K562 (cell line): ENCODE measurements at places on chromosomes 3 and 15. TPM values are rescaled to one million over a fixed set of nuclear protein-coding genes. Genes with fewer than 3 reads are reported as not detected.

DNA sequence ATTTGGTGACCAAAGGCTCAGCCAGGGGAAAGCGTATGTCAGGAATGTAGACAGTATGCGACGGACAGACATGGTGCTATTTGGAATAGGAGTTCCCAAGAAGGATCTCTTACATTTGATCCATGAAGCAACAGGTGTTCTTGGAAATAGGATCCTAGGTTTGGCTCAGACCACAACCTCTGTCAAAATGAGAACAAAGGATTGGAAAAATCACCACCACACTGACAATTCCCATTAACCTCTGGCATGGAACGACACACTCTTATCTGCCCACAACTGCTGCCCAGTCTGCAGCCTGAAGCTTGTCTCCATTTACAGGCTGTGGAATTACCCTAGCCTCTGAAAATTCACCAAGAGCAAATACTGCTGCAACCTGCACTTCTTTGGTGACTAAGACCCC, 33.6 kb upstream of the LRRN1 start:
- DNase-seq = no peak

Gene ACAN
- total RNA-seq = not detected in 2 replicates

- no peak for DNase-seq
Observed at GRCh38 chr3:149872589-149872988, 59.6 kb downstream of the RNF13 start.

Gene CPN2
- not detected in 2 replicates for total RNA-seq

DNA sequence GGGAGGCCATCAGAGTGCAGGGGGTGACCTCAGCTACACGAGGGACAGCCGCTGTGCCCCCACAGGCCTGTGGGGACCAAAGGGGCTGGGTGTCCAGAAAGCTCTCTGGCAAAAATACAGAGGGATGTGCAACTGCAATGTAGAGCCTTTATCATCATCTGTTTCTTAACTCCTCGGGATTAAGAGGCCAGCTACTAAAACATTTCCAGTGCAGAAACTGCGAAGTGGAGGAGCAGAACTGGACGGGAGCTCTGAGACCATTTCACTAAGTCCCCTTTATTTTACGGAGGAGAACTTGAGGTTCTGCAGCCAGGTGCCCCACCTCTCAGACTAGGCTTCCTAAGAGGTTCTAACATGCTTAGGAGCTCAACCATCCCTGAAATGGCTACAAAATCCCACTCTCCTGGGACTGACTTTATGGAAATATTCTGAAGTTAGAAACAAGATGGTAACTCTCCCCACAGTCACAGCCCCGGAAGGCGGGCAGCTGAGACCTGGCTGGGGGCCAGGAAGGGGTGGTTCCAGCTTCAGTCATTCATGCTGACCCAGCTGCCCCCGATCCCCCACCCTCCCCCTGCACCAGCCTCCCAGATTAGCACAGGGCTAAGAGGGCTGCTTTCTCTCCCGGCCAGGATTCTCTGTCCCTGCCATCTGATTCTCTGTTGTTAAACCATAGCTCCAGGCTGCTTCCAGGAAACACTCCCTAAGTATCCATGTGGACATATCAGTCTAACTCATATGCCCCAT, 40.3 kb downstream of the UMPS start:
- DNase-seq = no peak

DNA sequence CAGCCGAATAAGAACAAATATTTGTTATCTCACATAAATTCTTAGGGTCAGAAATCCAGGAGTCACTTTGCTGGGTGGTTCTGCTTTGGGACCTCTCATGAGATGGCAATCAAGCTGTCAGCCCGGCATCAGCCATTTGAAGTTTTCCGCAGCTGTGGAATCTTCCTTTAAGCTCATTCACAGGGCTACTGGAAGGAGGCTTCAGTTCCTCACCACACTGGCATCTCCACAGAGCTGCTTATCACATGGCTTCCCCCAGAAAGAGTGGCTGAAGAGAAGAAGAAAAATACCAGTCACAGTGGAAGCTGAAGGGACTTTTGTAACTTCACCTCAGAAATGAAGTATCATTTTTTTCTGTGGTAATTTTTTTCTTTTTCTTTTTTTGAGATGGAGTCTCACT, 267.7 kb downstream of the CHL1 start:
- DNase-seq = no peak

DNA sequence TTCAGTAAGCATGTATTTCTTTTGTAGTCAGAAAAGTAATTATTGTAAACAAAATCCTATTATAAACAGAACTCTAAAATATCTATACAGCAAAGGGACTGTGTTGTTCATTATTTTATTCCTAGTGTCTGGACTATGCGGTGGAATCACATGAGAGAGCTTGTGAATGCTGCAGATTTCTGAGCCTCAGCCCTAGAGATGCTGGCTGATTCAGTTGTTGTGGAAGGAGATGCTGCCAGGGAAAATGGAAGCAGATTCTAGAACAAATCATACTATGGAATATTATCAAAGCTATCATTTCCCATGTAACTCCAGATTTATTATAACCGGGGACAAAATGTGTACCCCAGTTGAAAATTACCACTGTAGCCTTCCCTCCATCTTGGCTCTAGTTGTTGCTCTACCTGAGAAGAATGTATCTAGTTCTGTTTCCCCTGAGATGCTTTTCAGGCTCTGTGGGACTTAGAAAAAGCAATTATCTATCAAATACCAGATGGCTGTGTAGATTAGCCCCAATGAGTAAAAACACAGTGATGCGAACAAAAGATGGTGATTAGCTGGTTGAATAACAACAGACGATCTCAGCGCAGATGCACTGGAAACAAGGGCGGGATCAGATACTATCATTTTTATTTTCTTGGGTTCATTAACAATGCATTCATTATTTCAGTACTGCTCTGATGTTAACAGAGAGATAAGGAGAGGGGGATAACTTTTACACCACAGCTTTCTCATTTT, 131.3 kb downstream of the TMEM108 start:
- no peak for DNase-seq
